ENCODE measurements at places on chromosomes 16 and 17.

DNA sequence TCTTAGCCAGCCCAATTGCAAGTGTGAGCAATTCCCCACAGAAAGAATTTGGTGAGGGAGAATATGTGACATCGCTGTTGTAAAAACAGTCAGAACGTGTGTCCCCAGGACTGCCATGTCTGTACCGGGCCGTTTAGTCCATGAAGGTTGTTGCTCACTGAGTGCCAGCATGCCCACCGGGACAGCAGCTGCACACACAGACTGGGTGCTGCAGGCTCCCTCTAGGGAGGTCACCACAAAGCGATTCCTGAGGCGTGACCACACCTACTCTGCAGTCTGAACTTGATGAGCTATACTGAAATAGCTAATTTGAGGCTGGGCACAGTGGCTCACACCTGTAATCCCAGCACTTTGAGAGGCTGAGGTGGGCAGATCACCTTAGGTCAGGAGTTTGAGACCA is 44.1 kb upstream of the ADORA2B start:
- no peak for DNase-seq

DNA sequence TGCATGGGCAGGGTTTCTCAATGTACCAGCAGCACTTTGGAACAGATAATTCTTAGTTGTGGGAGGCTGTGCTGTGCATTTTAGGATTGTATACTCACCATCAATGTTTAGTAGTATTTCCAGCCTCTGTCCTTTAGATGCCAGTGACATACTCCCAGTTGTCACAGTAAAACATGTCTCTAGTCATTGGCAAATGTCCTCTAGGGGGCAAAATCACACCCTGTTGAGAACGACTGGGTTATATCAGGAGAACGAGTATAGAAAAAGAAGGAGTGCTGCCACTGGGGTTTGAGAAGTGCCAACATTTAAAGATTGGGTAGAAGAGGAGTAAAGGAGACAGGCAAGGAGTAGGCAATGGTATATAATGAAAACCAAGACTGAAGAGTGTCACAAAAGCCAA is 37.9 kb upstream of the SMIM36 start:
- DNase-seq: no peak

DNA sequence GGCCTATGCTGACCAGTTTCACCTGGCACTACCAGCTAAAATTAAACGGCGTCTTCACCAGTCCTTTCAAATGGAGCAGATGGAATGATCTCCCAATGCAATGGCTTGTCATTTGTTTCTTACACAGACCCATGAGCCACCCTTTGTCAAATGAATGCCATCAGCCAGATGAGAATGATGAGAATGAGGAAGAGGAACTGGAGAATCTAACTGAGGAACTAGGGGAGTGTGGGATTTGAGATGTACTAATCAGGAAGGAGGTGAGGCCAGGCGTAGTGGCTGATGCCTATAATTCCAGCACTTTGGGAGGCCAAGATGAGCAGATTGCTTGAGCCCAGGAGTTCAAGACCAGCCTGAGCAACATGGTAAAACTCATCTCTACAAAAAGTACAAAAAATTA is 116.4 kb downstream of the HS3ST3A1 start:
- DNase-seq: no peak

GRCh38 chr17:15740570-15741120 is 8.6 kb downstream of the TBC1D26 start:
- DNase-seq: no peak

DNA sequence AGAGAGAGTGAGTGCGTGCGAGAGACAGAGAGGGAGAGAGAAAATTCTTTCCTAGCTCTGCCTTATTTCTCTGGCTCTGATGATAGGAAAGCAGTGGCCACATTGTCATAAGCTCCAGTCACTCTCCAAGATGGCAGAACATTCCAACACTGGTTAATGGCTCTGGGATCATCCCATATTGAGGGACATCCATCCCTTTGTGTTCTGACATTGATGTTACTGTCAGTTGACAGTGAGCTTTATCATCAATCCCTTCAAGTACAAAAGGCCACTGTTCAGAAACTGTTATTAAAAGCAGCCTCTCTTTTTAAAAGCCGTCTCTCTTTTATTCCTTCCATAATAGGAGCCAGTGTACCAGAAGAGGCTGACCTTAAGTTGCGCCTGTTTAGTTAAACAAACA is 1084.9 kb upstream of the RBFOX1 start:
- DNase-seq: no peak

GRCh38 chr17:27567563-27567859 is 63.5 kb upstream of the LGALS9 start:
- DNase-seq: no peak

DNA sequence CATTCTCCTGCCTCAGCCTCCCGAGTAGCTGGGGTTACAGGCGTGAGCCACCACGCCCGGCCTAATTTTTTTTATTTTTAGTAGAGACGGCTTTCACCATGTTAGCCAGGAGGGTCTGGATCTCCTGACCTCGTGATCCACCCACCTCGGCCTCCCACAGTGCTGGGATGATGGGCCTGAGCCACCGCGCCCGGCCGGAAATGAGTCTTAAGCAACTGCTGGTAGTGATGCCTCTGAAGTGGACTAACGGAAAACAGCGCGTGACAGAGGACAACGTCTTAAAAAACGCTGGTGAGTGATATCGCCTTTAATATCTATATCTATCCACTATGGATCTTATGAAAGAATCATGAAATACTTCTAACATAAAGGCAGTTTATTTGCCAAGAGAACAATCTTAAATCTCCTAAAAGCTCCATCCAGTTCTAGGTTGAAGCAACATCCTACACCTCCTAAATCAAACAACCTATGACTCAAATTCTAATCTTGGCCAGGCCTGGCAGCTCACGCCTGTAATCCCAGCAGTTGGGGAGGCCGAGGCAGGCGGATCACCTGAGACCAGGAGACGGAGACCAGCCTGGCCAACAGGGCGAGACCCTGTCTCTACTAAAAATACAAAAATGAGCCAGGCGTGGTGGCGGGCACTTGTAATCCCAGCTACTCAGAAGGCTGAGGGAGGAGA is 69.8 kb downstream of the NXN start:
- no peak for DNase-seq

GRCh38 chr16:17339764-17340541 is 130.8 kb downstream of the XYLT1 start:
- DNase-seq: no peak

GRCh38 chr17:46910179-46910927 is 12.6 kb upstream of the GOSR2 start:
- DNase-seq: no peak
